ENCODE measurements at places on chromosomes 2 and 18.

DNA sequence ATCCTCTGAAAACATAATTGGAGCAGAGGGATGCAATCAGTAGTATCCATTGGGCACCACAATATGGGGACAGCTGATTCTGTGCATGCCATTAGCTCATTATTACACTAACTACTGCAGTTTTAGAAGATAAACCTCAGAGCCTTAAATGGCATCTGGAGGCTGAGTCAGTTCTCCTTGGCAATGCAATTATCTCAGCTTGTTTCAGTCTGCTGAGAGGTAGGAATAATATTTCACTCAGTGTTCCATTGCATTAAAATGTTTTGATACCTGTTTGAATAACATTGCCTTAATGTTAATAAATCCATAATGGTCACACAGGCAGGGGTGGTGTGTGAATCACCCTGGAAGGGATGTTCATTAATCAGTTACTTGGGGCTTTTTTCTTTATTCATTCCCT lies 309.6 kb downstream of the LRRTM1 start:
- no peak for DNase-seq

GRCh38 chr2:88199912-88200682 lies 30.0 kb downstream of the THNSL2 start:
- DNase-seq: no peak

GRCh38 chr2:138279871-138280270 lies 221.7 kb upstream of the SPOPL start:
- DNase-seq: no peak

- DNase-seq: no peak
Observed at GRCh38 chr18:76449111-76449453, 46.0 kb downstream of the ZNF516 start.

GRCh38 chr18:42929181-42929580 lies 186.3 kb downstream of the RIT2 start:
- no peak for DNase-seq

DNA sequence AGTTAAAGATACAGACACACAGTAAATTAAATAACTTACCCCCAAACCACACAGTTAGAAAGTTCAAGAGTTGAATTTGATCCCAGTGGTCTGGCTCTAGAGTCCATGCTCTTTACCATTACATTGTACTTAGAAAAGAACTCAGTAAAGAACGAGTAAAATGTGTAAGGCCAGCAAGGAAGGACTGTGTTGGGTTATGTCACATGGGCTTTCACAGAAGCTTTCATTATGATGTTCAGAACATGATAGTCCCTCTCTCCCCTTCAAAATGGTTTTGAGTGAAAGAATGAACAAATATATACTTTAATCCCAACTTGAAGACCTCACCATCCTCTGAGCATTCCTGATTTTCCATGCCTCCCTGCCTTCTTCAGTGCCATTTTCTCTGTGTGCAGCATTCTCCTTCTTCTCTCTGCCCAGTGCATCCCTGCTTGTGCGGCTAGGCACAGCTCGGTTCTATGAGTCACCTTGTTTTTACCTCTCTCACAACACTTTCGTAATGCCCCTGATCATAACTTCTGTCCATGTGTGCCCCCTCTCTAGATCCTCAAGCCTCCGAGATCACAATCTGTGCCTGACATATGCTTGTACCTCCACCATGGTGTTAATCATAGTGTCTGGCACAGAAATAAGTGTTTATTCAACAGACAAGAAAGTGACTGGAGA lies 22.0 kb downstream of the RASGRP3 start:
- no peak for DNase-seq

DNA sequence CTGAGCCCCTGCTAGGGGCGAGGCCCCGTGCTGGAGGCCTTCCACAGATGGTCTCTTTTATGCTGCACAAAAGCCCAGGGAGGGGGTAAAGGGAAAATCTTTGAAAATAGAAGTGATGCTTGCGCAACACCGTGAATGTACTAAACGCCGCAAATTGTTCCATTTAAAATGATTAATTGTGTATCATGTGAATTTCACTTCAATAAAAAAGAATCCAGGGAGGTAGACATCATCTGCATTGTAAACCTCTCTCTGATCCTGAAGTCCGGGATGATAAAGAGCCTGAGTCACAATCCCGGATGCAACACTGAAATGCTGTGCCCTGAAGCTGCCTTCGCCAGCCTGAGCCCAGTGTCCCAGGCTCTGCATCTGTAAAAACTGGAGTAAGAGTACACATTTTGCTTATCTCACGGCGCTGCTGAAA lies 107.7 kb upstream of the PPP1CB start:
- DNase-seq: no peak

DNA sequence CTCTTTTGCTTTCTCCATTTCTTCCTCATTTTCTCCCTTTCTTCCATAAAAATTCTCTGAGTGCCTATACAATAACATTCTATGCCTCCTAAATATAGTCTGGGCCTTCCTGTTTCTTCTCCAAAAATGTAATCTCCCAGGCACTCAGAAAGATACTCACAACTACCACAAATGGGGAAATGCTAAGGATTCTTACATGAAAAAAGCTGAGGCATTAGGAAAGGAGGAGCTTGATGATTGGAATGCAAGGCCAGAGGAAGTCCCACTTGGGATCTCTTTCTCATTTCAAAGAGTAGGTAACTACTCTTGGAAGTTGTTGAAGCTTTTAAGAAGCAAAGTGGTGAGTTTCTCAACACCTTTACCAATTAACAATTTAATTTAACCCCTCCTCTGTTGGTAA lies 3.4 kb downstream of the VSNL1 start:
- no peak for DNase-seq

- DNase-seq: no peak
Observed at GRCh38 chr2:159072795-159073194, 104.4 kb downstream of the TANC1 start.

DNA sequence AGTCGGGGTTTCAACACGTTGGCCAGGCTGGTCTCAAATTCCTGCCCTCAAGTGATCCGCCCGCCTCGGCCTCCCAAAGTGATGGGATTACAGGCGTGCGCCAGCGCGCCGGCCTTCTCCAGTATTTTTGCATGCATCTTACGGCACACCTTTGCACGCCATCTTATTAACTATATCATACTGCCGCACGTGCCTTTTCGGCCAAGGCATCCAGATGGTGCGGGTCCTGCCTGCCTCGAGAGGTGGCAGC lies 765 bp upstream of the ING5 start:
- no peak for DNase-seq

DNA sequence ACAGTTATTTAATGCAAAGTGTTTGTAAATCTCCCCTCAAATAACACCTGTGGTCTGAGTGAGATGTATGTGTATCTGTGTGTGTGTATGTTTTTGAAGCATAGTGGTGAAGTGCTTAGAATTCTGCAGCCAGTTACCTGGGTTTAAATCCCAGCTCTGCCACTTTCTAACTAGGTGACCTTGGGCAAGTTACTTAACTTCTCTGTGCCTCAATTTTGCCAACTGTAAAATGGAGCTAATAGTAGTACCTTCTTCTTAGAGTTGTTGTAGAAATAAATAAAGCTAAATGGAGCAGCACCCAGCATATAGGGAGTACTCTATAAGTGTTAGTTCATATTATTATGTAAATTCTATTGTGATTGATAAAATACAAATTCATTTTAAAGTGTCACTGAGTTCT lies 48.9 kb downstream of the TGFA start:
- DNase-seq: no peak

- DNase-seq: no peak
Observed at GRCh38 chr2:57333221-57333620, 713.4 kb upstream of the VRK2 start.

- DNase-seq: no peak
Observed at GRCh38 chr18:60585670-60586069, 213.1 kb upstream of the MC4R start.

GRCh38 chr2:206713746-206714145 lies 4.5 kb downstream of the DYTN start:
- no peak for DNase-seq

DNA sequence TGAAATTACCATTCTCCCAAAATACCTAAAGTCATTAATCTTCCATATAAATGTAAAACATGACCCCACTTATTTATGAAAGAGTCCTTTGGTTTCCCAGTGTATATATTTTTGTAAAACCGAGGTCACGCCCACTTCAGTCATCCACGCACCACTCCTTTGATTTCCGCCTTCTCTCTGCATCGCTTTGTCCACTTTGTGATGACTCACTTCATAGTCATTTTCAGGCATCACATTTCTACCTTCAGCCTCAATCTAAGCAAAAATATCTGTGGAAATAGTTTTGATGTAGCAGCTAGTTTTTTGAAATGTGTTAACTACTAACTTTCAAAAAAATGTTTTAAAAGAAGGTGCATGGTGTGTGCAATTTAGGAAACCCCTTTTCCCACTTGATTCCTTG lies 793.5 kb upstream of the SOX11 start:
- DNase-seq: no peak

DNA sequence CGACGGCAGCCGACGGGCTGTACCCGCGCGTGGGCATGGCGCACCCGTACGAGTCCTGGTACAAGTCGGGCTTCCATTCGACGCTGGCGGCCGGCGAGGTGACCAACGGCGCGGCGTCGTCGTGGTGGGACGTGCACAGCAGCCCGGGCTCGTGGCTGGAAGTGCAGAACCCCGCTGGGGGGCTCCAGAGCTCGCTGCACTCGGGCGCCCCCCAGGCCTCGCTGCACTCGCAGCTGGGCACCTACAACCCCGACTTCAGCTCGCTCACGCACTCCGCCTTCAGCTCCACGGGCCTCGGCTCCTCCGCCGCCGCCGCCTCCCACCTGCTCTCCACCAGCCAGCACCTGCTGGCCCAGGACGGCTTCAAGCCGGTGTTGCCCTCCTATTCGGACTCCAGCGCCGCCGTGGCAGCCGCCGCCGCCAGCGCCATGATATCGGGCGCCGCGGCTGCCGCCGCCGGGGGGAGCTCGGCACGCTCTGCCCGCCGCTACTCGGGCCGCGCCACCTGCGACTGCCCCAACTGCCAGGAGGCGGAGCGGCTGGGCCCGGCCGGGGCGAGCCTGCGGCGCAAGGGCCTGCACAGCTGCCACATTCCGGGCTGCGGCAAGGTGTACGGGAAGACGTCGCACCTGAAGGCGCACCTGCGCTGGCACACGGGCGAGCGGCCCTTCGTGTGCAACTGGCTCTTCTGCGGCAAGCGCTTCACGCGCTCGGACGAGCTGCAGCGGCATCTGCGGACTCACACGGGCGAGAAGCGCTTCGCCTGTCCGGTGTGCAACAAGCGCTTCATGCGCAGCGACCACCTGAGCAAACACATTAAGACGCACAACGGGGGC lies 2.0 kb downstream of the SP9 start:
- DNase-seq: no peak

- no peak for DNase-seq
Observed at GRCh38 chr2:203690441-203691047, 15.9 kb upstream of the CD28 start.

GRCh38 chr2:120791962-120792297 lies 56.3 kb downstream of the GLI2 start:
- DNase-seq: no peak

DNA sequence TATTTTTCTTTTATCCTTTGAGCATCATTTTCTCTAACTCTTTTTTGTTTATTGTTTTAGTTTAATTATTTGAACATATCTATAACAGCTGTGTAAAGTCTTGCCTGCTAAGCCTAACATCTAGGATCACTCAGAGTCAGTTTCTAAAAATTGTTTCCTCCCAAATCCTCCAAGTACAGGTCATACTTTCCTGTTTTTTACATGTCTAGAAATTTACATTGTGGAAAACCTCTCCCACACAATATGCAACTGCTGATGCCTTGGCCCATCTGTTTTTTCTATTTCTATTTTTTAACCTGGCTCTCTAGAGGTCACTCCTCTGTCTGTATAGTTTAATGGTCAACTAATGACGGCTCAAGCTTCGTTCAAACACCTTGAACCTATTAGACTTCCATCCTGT lies 261.0 kb downstream of the HRH4 start:
- no peak for DNase-seq

DNA sequence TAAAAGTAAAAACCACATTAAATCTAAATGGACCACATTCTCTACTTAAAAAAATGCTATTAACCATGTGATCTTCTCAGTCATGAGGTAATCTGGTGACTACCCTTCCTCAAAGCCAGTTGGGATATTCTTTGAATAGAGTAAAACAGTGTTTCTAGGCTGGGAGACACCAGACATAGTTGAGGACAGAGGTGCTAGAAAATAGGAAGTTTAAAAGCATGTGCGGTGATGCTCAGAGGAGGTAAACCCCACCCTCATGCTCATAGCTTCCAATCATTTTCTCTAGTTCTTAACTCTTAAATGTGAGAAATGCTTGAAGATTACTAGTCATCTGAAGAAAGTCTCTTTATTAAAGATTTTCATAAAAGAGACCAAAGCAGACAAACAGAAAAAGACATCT lies 30.7 kb upstream of the ELAC1 start:
- no peak for DNase-seq

Measured in activated T-helper 1 cell treated with Interleukin-2 at 50 U/mL for 16 hours (primary cell).